ENCODE measurements at places on chromosomes 7 and 10.

DNA sequence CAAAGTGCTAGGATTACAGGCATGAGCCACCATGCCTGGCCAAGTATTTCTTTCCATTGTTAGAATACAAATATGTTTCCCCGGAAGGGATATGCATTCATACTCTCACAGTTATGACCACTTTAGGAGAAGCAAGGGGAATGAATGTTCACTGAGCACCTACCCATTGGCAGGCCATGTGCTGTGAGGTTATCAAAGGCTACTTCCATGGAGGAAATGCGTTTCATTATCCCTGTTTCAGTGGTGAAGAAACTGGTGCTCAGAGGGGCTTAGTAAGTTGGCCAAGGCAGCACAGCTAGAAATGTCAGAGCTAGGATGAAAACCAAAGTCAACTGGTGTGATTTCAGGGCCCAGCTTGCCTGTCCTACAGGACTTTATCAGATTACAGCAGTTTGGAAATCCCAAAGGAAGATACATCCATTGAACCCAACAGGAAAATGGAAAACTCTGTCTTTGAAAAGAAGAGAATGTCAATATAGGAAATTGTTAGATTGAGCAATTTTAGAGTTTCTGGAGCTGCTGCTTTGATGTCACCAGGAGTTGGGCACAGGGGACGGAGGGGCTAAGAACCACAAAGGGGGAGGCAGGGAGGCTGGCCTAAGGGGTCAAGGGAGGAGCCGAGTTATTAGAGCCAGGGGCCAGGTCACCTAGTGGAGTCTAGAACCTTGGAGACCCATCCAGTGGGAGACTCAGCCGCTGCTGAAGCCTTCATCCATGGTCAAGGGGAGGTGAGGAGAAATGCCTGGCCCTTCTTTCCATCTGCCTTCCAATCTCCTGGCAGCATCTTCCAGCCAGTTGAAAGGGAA is 319.8 kb downstream of the FRMD4A start:
- no peak for DNase-seq
- no peak overlapping the region for H3K4me3 ChIP-seq
- H3K4me1 ChIP-seq: peaks cover 50% of the 10 kb centered on the region
- H3K36me3 ChIP-seq: no peaks in the 10 kb centered on the region

DNA sequence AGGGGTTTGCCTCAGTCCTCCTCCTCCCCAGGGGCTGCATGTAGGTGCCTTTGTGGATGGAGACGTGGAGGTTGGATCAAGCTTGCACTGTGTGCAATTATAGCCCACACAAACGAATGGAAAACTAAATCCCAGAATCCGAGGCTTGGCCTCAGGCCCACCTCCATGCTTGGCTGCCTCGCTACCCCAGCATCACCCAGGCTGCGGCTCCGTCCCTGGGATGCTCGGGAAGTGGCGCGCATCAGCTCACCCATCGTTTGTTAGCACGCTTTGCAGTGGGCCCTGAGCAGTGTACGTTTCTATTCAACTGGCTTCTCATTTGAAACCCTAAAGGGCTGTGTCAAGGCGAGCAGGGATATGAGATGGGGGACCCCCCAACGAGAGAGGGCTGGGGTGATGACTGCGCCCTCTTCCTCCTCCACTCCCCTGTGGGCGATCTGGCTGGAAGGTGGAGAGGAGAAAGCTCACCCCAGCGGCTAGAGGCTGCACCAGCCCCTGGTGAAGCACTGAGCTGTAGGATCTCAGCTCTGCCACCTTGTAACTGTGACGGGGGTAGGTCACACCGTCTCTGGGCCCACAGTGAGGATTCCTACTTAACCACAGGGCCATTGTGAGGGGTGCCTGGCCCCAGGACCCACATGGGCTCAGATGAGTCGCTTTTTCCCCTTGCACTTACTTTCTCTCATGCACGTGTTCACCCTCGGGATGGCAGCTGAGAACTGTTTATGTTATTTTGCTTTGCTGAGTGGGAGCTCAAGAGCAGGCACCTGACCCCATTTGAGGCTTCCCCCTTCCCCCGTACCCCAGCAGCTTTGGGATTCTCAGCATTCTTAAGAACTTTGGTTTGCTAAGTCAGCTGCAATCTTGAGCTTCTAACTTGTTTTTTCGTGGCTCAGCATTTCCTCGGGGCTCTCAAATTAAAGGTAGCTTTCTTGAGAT is 12.7 kb upstream of the BTBD16 start:
- peaks cover 12% of the 10 kb centered on the region for H3K27me3 ChIP-seq
- no peak overlapping the region for H3K27ac ChIP-seq
- H3K36me3 ChIP-seq: peaks cover 5% of the 10 kb centered on the region
- H3K4me1 ChIP-seq: no peaks in the 10 kb centered on the region

DNA sequence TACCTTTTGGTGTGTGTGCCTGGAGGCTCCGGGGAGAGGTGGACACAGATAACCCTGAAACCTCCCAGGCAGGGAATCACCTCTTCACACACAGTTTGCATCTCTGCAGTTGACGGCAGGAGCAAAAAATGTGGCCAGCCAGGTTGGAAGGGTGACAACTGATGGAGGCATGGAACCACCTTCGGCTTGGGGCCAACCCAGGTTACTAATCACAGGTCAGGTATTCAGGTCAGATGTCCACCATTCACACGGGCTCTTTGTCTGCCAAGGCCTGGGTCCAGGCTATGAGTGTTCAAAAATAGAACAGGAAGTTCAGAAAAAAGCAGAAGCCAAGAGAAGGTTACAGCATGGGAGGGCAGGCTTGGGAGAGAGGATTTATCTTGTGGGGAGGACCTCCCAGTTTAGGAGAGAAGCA is 137.2 kb upstream of the EFCAB10 start:
- no peak overlapping the region for H3K27ac ChIP-seq
- no peaks in the 10 kb centered on the region for H3K27me3 ChIP-seq
- no peaks in the 10 kb centered on the region for H3K36me3 ChIP-seq
- no peak overlapping the region for H3K4me3 ChIP-seq
- H3K4me1 ChIP-seq: peaks cover 19% of the 10 kb centered on the region

GRCh38 chr10:18293536-18294510 is 153.6 kb downstream of the CACNB2 start:
- H3K36me3 ChIP-seq: no peaks in the 10 kb centered on the region
- peaks cover 5% of the 10 kb centered on the region for H3K27me3 ChIP-seq
- no peak overlapping the region for H3K27ac ChIP-seq
- no peak for DNase-seq
- H3K4me3 ChIP-seq: no peak overlapping the region
- no peaks in the 10 kb centered on the region for H3K4me1 ChIP-seq

GRCh38 chr7:1053002-1053411 is 8.7 kb downstream of the GPR146 start:
- H3K4me1 ChIP-seq: peaks cover 40% of the 10 kb centered on the region
- no peaks in the 10 kb centered on the region for H3K36me3 ChIP-seq
- H3K4me3 ChIP-seq: no peak overlapping the region
- H3K27ac ChIP-seq: no peak overlapping the region
- no peak for DNase-seq

DNA sequence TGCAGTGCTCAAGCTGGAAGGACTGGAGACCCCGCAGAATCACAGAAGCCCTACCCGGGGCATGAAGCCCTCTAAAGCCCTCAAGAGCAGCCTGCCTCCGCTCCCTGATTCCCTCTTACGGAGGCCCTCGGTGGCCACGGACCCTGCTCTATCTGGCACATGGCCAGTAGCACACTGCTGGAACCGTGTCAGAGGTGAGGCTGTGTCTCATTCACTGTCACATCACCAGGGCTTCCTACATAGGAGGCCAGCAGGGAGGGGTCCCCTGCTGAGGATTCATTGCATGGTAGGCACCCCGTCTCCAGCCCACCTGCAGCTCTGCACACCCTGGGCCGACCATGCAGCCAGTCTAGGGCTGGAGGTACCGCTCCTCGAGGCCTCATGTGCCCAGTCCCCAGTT is 259.2 kb downstream of the TNS3 start:
- no peak for DNase-seq
- H3K27ac ChIP-seq: no peak overlapping the region
- H3K4me1 ChIP-seq: no peaks in the 10 kb centered on the region
- H3K36me3 ChIP-seq: no peaks in the 10 kb centered on the region
- peaks cover 6% of the 10 kb centered on the region for H3K27me3 ChIP-seq
- H3K4me3 ChIP-seq: no peak overlapping the region

DNA sequence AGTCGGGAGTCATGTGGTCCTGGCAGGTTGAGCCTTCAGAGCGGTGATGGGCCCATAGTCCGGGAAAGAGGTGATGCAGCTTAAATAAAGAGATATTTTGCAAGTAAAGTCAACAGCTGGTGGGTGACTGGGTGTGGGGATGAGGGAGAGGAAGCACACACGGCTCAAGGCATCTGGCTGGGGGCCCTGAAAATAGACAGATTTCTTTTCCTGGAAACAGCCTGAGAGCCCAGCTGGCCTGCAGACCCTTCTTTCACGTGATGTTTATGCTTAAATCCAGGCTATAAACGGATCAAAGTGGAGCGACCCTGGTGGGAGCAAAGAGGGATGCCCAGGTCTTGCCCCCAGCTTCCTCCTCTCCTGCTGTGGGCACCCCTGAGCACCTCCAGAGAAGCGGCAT is 149.1 kb downstream of the TEX36 start:
- no peak overlapping the region for H3K4me3 ChIP-seq
- no peaks in the 10 kb centered on the region for H3K27me3 ChIP-seq
- H3K27ac ChIP-seq: no peak overlapping the region
- H3K4me1 ChIP-seq: no peaks in the 10 kb centered on the region

DNA sequence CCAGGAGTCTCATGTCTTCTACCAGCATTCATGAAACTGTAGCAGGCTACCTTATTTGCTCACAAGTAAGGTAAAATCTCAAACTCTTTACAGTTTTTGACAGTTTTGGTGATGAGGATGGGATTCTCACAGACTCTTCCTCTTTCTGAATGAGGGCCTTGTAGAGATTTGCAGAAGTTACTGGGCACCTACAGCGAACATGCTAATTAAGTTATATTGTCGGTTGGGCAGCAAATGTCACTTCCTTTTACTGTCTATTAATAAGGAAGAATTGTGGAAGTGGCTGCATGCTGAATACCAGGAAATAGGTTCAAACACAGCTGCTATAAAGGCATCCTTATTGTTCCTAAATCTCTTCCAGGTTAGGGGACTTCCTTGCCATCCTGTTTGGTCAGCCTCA is 189.6 kb downstream of the DNAJC1 start:
- peaks cover 3% of the 10 kb centered on the region for H3K36me3 ChIP-seq
- H3K27me3 ChIP-seq: no peaks in the 10 kb centered on the region
- H3K4me3 ChIP-seq: no peak overlapping the region
- DNase-seq: no peak
- no peaks in the 10 kb centered on the region for H3K4me1 ChIP-seq

DNA sequence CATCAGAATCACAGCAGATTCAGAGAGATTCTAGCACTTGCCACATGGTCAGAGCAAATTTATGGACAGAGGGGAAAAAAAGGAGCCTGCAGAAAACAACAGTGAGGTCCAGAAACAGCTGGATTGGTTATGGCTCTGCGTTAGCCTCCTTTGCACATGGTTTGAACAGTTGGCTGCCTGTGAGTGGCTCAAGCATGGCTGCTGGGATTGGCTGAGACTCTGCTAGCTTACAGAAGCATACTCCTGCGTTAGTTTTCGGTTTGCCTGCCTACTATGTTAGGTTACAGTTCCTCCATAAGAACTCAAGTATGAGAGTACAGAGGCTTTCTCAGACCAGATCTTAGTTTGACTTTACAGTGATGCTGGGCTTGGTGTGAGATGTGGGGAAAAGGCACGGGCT is 80.7 kb upstream of the WDR11 start:
- H3K36me3 ChIP-seq: no peaks in the 10 kb centered on the region
- H3K4me1 ChIP-seq: no peaks in the 10 kb centered on the region

DNA sequence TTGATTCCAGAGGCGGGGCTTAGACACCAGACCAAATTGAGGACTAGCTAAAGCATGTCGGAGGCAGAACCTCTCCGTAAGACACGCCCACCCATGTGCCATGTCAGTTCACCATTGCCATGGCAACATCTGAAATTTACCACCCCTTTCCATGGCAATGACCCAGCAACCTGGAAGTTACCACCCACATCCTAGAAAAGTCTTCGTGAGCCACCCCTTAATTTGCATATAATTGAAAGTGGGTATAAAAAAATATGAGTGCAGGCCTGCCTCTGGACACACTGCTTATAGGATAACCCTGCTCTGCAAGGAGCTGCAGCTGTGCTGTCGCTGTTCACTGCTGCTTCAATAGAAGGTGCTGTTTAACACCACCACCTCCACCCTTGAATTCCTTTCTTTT is 28.0 kb downstream of the TMEM270 start:
- H3K27me3 ChIP-seq: peaks cover 23% of the 10 kb centered on the region
- DNase-seq: no peak
- H3K36me3 ChIP-seq: no peaks in the 10 kb centered on the region
- no peak overlapping the region for H3K27ac ChIP-seq
- no peak overlapping the region for H3K4me3 ChIP-seq
- peaks cover 13% of the 10 kb centered on the region for H3K4me1 ChIP-seq

- H3K36me3 ChIP-seq: peaks cover 3% of the 10 kb centered on the region
- no peak for DNase-seq
- no peak overlapping the region for H3K27ac ChIP-seq
- no peaks in the 10 kb centered on the region for H3K4me1 ChIP-seq
- H3K27me3 ChIP-seq: no peaks in the 10 kb centered on the region
- no peak overlapping the region for H3K4me3 ChIP-seq
Observed at GRCh38 chr7:69019437-69019836, 578.8 kb upstream of the AUTS2 start.

All from activated T-cell treated with anti-CD3 and anti-CD28 coated beads, Interleukin-2, amount 50 U/mL, for 72 hours (primary cell).